Cardiac muscle cell (in vitro differentiated cells and primary cell): ENCODE measurements at places on chromosomes 11 and 22. TPM values are rescaled to one million over a fixed set of nuclear protein-coding genes. Genes with fewer than 3 reads are reported as not detected.

Gene SHISAL1
- 2.5 and 2.8 TPM in 2 replicates for total RNA-seq

Gene PGA5
- total RNA-seq: 0.89 and 3.2 TPM in 2 replicates

DNA sequence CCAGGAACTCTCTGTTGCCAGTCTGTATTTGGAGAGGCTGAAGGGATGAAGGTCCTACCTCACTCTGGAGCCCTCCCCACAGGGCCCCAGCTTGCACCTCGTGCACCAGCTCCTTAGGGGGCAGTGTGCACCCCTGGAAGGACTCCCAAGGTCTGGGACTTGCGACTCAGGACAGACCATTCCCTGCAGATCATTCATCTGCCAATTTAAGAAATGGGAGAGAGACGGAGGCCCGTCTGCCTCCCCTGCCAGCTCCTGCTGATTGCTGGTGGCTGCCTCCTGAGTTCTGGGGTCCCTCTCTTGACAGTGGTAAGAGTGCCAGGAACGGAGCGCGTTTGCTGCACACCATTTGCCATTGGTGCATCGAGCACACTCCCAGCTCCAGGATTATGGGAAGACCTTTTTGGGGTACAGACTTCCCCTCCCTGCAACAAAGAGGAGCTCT is 27.4 kb upstream of the MALAT1 start:
- DNase-seq: peak; percentile 81

DNA sequence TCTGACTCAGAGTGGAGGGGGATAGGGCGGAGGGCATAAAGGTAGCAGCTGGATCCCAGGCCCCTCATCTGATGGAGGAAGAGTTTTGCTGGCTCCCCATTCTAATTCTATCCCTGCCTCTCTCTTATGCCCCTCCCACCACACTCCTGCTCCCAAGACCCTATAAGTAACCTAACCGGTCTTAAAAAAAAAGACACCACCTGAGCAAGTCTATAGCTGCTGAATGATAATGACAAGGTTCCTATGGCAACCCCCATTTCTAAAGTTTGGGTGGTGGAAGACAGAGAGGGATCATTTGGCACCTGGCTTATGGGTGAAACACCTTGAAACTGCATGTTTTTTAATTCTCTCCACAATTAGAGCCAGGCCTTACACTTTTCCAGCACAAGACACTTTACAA is 69.6 kb downstream of the LARGE1 start:
- no peak for DNase-seq

Gene HIC2
- 23.5 and 34.5 TPM in 2 replicates for total RNA-seq

GRCh38 chr22:41857155-41857859 is 24.4 kb downstream of the SREBF2 start:
- DNase-seq: peak; percentile 60

Gene CLMP
- 4.2 and 8.4 TPM in 2 replicates for total RNA-seq

Gene CBLIF
- 0.69 TPM in 1 of 2 replicates, not detected in the other for total RNA-seq

- DNase-seq: no peak
Observed at GRCh38 chr11:8698917-8699441, 16.4 kb downstream of the RPL27A start.

GRCh38 chr11:88337987-88338668 is 592 bp upstream of the CTSC start:
- peak; percentile 91 for DNase-seq

DNA sequence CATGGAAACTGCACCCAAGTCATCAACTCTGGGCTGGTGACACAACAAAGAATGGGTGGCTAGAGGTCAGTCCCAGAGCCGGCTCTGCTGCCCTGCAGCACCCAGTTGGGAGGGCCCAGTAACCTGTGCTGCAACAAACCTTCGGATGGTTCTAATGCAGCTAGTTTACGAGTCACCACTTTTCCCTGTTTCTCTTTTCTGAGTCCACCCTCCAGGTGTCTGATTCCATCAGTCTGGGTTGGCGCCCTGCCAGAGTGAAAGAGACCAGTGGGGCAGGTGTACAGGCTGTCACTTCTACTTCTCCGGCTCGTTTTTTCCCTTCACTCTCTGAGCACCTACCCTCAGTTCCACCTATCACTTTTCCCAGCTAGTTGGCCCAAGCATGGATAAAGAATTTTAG is 572.9 kb downstream of the NTM start:
- DNase-seq: no peak

GRCh38 chr11:6240781-6241180 is 1.9 kb downstream of the CNGA4 start:
- DNase-seq: no peak
